ENCODE measurements at places on chromosomes 1 and 21.

DNA sequence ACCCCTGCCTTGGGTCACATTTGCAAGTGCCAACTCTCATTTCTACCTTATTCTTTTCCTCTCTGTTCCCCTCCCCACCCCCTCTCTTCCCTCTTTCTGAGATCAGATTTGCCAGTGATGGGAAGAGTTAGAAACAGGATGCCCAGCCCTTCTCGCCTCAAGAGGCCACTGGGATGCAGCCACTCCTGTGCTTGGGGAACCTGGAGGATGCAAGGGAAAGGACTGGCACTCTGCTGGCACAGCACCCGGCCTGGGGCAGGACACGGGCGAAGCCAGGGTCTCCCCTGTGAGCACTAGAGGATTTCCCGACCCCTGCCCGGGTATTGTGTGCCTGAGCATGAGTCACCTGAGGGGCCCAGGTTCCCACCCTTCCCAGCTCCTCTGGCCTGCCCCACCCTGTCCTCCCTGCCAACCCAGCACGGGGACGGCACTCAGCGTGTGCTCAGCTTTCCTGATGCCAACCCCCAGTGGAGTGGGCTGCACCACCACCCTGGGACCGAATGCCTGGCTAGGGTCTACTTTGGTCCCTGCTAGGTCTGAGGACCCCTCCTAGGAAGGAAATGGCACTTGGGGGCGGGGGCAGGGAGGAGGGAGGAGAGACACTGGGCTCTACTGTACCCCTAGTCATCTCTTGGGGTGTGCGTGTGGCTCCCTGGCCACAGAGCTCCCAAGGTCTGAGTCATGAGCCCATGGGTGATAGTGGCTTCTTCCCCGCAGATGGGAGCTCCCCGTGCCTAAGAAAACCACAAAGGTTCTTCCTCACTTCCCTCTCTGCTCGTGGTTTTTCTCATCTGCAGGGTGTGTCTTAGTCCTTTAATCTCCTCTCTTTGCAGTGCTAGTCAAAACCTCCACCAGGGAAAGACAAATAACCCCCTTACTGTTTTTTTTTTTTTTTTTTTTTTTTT is 12.4 kb downstream of the LMNA start:
- DNase-seq, result no peak

GRCh38 chr1:56958526-56958925 is 7.3 kb downstream of the C8B start:
- no peak for DNase-seq

GRCh38 chr1:47817861-47818260 is 179.3 kb downstream of the TRABD2B start:
- no peak for DNase-seq

GRCh38 chr1:185864331-185864730 is 130.1 kb downstream of the HMCN1 start:
- no peak for DNase-seq

DNA sequence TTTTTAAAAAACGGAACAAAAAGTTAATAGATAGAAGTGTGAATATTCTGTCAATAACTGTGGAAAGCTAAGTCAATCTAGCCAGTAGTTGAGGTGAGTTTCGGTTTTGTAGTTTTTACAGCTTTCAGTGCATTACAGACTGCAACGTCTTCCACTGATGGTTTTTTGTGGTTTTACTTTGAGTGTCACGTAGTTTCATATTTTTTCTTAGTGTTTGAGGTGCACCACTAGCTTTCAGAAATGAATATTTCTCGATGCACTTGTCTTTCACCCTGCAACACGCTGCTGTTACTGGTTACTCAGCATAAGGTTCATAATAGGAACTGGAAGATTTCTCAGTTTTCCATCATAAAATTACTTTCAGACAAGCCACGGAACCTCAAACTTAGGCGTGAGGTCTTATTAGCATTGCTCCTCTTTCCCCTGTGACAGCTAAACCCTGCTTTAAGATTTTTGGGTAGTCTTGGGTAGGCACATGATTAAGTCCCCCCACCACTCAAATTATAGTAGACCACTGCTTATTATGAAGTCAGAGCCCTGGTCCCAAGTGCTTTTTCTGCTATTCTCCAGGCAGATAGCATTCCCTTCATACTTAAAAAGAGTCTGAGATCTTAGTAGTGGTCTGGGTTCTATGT is 1412.7 kb downstream of the KCNT2 start:
- no peak for DNase-seq

GRCh38 chr21:31866077-31866511 is 6.7 kb upstream of the HUNK start:
- DNase-seq, result peak; percentile 96

DNA sequence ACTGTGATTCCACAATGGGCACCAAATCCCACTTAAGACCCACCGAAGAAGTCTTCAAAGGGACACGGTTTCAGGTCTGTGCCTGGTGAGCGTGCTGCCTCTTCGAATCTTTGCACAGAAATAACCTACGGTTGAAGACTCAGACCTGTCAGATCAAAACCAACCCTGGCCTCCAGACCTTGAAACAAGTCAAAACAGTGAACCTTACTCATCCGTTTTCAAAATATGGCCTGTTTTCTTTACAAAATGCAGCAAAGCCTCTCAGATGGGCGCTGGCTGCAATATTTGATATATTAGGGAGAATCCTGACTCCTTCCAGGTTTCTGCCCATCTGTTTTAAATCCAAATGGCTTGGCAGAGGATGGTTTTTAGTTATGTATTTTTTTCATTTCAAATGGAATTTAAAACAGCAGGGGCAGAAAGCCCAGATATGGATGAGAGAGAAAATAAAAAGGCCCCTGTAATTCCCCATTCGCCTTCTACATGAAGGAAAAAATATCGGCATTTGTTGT is 14.0 kb downstream of the JUN start:
- no peak for DNase-seq

- DNase-seq, result no peak
Measured at GRCh38 chr1:118302145-118302544, 117.1 kb upstream of the SPAG17 start.
